Right cardiac atrium (tissue), 5 donors: ENCODE measurements at places on chromosomes 1 and 21.
A peak's percentile ranks its signal among the peaks of the same experiment; 100 is the strongest.

- no peak for DNase-seq
Measured at GRCh38 chr1:197683280-197683679, 92.0 kb downstream of the DENND1B start.

GRCh38 chr1:151512801-151513625 lies 1.8 kb downstream of the CGN start:
- no peak for DNase-seq

DNA sequence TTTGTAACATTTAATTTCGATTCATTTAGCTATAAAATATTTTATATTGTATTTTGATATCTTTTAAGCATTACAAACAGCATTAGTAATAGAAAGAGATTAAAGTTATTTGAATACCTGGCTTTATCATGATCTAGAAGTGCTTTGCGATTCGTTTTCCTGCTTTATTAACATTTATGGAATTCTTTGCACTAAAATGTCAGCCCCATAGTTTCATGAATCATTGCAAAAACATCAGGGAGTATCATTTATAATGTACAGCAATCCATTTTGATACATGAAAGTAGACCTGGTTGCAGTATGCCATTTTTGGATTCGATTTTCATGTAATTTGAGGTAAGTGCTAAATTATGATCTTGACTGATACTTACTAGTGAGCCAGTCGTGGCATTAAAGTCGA lies 108.0 kb upstream of the DPYD start:
- no peak for DNase-seq

DNA sequence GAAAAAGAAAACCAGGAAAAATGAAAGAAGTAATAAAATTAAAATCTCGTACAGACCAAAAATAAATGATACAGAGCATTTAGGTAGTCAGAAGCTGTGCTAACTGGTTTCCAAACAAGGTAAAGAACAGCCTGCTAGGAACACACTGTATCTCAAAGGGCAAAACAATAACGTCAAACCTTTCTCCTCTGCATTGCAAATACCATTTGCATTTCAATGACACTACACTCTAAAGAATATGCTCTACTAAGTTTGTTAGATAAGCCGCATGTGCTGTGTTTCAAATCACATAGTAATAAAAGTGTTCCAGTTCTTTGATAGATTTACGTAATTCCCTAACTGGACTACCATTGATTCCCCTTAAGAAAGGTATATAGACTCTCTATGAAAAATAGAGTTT lies 648.8 kb downstream of the PLA2G4A start:
- no peak for DNase-seq

DNA sequence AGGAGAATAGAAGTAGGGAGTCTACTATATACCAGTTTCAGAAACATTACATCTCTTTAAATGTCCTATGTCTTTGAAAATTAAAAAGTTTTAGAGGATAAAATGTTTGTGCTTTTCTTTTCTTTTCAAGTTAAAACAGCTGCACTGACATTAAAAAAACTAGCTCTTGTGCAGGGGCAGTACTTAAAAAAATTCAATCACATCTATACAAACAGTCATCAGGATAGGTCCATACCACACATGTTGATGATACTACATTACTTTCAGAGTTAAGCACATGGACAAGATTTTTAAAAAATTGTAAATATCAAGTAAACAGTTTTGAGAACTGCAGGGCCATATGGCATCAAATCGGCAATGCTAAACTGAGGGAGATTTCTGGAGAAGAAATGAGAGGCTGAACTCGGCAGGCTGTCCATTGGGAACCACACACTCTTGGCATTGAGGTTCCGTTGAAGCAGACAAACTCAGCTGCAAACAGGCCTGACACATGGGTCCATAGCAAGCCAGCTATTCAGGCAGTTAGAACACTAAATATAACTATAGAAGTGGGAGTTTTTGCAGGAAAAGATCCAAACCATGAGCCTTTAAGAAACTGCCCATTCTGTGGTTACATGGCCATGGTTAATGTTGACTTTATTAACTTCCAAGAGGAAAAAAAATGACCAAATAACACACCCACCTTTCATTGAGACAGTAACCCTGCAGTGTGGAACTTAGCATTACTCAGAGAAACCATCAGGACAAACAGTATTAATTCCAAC lies 84.5 kb upstream of the BCL10 start:
- DNase-seq, result peak; percentile 16

- no peak for DNase-seq
Measured at GRCh38 chr1:208209896-208210589, 34.1 kb downstream of the PLXNA2 start.

DNA sequence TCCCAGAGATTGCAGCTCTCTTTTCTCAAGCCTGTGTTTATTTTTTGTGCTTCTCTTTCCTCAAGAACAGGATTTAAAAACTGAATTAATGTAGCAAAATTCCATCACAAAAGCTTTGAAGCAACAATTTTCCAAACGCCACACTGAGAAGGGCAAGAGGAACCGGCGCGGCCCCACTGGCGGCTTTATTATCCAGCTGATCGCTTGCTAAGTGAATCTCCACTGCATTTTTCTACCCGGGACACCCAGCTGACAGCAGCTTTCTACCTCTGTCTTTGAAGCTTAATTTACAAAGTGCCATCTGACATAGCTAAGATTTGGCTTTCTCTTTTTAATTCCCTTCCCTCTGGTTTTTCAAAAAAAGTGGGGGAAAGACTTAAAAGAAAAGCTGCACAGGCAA lies 369.3 kb upstream of the C1orf174 start:
- DNase-seq, result no peak
